ENCODE measurements at places on chromosomes 11 and 22.

GRCh38 chr11:7098235-7098832 lies 9.5 kb downstream of the RBMXL2 start:
- no peak for DNase-seq

DNA sequence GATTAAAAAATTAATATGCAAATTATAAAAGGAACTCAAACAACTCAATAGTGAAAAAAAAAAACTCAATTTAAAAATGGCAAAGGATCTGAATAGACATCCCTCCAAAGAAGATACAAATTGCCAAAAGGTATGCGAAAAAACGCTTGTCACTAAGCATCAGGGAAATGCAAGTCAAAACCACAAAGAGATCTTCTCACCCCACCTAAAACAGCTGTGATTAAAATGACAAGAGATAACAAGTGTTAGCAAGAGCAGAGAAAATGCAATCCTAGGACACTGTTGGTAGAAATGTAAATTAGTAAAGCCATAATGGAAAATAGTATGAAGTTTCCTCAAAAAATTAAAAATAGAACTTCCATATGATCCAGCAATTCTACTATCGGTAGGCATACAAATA lies 166.3 kb upstream of the ZC3H12C start:
- no peak for DNase-seq

GRCh38 chr22:40524392-40525249 lies 111.9 kb downstream of the MRTFA start:
- DNase-seq, result no peak

GRCh38 chr22:46652081-46652846 lies 32.1 kb downstream of the GRAMD4 start:
- DNase-seq, result no peak

DNA sequence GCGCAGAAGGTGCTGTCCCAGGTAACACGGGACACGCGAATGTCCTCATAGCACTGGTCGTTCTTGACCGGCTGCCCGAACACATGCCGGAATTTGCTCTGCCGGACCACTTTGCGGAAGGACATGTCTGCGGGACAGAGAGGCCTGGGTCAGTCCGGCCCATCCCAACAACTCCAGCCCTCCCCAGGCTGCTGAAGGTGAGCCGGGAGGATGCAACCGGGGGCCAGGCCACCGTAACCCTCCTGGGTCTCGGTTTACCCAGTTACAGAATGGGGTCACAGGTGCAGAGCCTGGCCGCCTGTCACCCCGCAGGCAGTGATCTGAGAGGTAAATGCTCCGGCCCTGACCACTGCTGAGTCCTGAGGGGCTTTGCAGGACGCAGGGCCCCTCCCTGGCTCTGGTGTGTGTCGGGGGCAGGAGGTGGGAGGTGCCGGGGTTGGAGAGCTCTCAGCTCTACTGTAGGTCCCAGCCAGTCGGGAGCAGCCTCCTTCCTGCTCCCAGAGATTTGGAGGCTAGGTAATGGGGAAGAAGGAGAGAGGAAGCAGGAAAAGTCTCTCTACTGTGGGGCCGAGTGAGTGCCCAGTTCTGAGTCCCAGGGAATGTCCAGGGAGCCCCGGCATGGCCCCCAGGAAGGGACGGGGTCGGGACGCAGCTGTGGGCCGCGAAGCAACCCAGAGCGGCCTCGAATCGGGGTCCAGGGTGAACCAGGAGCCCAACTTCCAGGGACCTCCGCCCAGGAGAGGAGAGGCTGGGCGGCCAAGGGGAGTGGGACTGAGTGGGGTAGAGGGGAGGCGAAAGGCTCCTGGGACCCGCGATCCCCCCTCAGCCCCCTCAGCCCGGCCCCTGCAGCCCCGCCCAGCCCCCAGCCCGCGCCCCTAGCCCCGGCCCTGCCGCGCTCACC lies 522 bp downstream of the CORO1B start:
- DNase-seq, result no peak

DNA sequence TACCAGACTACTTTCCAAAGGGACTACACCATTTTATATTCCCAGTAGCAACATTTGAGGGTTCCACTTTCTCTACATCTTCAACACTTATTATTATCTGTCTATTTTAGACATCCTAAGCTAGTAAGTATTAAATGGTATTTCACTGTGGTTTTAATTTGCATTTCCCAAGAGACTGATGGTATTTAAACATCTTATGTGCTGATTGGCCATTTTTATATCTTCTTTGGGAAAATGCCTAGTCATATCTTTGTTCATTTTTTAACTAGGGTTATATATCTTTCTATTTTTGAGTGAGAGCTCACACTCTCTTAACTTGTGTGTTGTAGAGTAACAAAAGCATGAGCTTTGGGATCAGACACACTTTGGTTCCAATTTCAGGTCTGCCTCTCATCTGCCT lies 73.7 kb downstream of the PRCP start:
- no peak for DNase-seq

- no peak for DNase-seq
Measured at GRCh38 chr11:36451045-36451444, 59.0 kb downstream of the TRAF6 start.

DNA sequence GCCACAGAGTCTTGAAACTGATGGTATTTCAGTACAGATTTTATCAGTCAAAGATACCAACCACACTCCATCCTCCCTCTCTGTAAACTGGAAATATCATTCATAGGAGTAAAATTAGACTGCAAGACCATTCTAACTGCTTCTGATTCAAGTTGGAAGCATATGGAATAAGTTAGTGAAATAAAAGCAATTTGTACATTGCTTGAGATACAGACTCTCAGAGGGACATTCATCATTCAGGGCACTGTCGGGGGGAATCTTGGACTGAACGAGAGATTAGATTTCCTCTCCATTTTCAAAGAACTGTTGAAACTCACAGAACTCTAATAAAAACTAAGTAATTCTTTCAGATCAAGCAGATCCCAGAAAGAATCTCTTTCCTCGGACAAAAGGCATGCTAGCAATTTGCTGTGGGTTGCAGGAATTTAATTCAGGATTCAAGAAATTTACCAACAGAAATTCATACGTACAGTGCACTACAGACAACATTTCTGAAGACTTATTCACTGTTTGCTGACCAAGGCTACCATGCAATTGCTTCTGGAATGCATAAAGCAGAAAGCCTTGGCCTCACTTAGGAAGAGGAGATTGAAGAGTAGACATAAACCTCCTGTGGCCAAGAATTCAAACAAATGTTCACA lies 34.1 kb downstream of the PAMR1 start:
- no peak for DNase-seq

DNA sequence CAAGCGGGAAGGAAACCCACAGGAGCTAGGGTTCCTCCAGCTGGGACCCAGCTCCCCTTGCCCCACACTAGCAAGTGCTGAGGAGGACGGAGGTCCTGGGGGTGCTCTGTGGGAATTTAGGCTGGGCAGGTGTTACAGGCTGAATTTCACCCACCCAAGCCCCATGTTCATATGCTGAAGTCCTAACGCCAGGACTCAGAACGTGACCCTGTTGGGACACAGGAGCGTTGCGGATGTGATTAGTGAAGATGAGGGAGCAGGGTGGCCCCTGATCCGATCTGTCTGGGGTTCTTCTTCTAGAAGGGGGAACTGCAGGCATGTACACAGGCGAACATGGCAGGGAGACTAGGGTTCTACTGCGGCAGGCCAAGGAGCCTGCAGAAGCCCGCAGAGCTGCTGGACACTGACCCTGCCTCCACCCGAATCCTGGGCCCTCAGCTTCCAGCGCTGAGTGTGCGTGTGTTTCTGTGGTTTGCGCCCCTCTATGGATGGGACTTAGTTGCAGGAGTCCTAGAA lies 103.4 kb upstream of the FGF3 start:
- DNase-seq, result no peak

DNA sequence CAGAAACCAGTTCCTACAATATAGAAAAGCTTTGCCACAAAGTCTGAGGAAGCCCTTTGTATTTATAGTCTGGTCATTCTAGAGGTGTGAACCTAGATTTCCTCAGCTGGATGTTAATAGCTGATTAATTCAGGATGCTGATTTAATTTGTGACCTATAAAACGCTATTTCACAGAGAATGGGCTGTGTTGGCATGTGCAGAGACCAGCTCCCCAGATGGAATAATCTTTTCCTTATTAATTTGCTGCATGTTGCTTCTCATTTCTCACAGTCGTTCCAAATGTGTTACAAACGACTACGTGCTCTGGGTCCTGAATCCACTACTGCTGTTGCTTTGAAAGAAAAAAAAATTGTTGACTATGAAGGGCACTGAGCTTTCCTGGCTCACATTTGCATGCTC lies 49.3 kb downstream of the BDNF start:
- DNase-seq, result no peak

GRCh38 chr11:45332276-45332934 lies 46.3 kb upstream of the SYT13 start:
- DNase-seq, result peak; percentile 44

- no peak for DNase-seq
Measured at GRCh38 chr22:19822301-19823117, 32.2 kb downstream of the GNB1L start.

- no peak for DNase-seq
Measured at GRCh38 chr11:77471558-77472193, 2.2 kb downstream of the PAK1 start.
